NCI-H1105 (cell line): ENCODE measurements at places on chromosomes 1 and 21.

DNA sequence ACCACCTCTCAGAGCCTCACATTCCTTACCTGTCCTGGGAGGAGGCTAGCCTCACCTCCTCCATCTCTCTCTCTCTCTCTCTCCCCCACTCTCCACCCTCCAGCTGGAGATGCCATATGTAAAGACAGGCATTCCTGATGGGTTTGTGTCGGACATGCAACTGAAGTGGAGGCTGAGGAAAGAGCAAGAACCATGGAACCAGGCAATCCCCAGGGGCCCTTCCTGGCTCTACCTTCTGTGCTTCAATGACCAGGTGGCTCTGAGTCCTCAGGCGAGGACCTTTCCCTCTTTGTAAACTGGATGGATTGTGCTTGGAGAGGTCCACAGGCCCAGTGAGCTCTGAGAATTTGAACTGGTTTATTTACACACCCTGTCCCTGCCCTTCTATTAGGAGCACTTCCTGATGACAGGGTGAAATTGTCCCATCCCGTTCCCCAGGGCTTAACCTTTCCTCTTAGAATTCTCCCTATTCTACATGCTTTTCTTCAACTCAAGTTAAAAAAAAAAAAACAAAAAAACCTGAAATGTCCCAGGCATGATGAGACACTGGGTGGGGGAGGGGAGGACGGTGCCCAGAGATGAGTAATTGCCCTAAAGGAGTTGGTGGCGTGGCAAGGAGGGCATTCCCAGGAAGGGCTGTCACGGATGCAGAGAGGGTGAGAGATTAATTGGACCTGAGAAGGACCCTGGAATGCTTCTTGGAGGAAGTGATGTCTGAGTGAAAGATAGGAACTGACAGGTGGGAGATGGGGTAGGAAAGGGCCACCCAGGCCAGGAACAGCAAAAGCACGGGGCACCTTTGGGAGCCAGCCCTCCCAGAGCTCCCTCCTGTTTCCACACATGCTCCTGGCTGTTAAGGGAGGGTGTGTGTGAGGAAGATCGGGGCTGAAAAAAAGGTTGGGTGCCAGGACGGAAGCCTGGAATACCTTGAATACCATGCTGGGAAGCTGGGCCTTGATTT, 50.2 kb upstream of the WASF2 start:
- DNase-seq, result no peak

DNA sequence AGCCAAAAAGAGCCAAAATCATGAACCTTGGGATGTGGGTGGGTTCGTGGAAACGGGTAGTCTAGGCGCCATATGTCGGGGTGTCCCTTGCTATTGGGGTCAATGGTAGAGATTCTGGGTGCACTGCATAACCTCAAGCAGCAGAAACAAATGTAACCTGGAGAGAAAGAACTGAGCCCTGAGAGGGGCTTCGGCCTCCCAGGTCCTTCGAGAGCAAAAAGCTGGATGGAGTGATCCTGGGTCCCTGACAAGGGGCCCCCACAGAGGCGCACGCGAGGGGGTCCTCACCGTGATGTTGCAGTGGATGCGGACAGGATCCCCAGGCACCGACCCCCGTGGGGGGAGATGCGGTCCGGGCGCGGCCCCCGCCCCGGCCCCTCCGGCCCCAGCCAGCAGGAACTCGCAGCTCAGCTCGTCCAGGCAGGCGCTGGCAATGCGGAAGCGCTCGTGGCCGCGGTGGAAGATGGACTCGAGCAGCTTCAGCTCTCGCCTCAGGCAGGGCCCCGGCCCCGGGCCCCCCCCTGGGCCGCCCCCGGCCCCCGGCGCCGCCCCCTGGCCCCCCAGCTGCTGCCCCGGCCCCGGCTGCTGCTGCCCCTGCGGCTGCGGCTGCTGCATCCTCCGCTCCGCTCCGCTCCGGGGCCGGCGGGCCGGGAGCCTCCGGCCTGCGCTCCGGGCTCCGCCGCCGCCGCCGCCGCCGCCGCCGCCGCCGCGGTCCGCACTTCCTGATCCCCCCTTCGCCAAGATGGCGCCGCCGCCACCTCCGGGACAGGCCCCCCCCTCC, at the start of gene UBE2Q1:
Gene UBE2Q1, minus strand, starts transcription at position 724 of the 781 bp plus-strand sequence. Its CDS starts 109 bp downstream, at position 615.
- DNase-seq, result no peak

DNA sequence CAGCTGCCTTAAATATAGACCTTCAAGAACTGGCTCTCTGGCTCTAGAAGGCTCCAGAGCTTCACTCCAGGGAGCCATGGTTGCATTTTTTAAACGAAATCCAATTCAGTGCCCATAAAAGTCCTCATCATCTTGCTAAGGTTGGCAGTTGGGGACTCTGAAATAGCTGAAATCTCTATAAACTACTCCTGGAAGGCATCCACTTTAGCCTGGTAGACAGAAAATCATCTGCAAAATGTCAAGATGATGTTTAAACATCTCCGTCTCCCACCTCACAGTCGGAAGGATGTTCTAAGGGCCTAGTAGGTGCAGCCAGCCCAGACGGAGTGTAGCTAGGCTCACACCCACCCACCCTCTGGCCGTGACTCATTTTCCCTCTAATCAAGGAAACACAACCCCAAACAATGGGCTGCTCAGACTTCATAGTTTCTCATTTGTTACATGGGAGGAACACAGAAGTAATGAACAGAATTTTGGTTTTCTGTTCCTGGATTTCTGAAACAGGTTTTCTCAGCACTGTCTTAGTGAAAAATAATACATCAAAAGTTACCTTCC, 235.4 kb upstream of the KAZN start:
- no peak for DNase-seq

DNA sequence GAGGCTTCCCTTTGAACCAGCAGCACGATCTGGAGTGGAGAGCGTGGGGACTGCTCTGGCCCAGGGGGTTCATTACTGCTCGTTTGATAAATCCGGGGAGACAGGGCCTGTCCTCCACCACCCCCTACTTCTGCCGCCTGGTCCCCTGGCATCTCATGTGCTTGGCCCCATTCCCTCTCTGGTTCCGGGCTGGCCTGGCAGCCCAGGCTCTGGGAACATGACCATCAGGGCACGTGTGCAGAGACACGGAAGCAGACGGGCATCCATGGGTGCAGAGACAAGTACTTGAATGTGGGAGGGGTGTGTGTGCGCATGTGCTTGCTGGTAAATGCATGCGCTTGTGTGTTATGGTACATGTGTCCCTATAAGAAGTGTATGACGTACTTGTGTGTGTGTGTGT, 75.5 kb downstream of the KIRREL1 start:
- no peak for DNase-seq

DNA sequence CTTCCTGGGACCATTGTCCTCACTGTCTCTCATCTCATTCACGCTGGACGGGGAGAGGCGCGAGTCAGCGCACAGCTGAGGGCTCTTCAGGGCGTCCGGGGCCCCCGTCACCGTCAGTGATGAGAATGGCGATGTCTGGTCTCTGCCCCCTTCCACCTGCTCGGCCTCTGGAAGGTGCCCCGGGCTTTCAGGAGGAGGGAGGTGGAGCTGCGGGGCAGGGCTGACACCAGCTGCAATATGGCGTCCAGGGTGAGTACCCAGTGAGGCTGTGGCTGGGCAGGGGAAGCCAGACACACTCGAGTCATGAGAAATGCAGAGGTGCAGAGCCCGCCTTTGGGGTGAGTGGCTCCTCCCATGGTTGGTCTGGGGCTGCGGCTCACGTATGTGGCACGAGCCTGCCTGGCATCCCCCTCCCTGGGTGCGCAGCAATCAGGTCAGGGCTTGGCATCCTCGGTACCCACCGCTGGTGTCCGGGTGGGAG, 15.1 kb downstream of the MORN1 start:
- DNase-seq, result no peak
